ENCODE measurements at places on chromosomes 2 and 18.

DNA sequence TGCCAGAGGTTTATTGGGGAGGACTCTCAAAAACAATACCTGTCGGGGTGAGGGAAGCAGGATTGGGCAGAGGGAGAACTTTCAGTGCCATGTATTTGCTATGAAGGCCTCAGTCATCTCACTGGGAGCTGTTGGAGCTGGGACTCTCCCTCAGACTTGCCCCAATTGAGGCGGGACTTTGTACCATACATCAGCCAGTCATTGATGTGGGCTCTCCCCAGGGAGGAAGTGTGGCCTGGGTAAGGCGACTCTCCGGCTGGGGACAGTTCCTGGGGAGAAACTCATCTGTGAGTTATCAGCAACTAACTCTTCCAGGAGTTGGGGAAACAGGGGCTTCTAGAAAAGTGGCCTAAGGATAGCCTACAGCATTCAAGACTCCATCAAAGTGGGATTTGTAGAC lies 66.5 kb downstream of the FTCDNL1 start:
- DNase-seq = no peak

GRCh38 chr2:139631966-139632365 lies 851.8 kb upstream of the NXPH2 start:
- no peak for DNase-seq

GRCh38 chr2:85032621-85033020 lies 61.7 kb downstream of the KCMF1 start:
- DNase-seq = no peak

DNA sequence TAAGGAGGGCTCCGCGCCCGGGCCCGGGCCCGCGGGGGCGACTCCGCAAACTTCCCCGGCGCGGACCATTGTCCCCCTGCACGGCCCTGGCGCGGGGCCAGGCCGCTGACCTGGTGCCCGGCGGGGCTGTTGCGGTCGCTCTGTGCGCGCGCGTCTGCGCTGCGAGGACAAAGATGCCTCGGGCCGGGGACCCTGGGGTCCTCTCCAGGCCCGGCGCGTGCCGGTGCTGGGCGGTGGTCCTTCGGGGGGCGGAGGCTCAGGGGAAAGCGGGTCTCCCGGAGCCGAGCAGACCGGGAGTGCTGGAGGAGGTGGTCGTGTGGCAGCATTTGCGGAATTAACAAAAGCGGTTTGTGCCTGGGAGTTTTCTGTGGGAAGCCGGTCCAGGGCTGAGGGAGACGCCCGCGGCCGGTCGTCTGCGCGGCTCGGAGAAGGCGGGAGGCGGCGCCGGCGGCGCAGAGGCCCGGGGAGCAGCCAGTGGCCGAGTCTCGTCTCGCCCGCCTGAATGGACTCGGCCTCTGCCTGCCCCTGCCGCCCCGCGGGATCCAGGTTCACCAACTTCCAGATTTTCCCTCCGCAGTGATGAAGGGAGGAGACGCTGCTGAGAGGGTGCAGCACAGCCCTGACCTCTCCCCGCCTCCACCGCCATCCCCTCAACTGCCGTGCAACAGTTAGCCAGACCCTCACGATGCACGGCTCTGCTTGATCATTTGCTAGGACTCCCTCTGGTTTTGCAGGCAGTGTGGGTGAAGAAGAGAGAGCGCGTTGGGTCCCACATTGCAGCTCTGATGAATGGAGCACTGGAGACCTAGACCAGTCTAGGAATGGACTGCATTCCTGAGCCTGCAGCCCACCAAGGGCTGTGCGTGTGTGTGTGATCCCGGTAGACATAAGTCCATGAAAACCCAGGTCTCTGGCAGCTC lies 705 bp downstream of the EFR3B start:
- no peak for DNase-seq

DNA sequence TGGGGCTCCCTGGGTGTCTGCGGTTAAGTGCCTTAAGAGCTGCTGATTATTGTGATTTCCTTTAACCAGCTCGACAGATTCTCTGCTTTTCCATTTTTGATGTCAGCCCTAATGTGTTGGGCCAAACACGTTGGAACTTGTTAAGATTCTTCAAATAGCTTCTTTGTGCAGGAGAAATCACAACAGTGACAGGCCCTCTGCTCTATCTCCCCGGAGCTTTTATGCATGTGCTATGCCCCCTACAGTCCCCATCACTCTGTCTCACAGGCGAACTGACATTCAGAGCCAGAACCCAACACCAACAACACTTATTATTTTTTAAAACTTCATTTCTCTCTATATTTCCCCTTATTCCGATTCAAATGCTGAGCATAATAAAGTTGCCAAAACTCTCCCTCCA lies 371.7 kb upstream of the CELF4 start:
- no peak for DNase-seq

DNA sequence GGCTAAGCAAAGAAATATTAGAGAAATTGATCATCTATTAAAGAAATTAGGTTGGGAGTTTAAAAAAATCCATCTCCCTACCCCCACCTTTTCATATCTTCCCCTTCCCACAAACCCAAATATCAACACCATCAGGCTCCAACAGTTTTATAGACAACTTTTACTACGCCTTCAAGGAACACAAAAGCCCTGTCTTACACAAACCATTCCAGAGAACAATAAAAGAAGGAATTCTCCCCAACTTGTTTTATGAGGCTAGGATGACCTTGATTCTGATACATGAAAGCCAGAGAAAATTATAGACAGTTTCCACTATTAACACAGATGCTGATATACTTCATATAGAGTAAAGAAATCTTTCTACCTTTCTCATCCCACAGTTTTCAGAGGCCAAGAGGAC lies 211.6 kb downstream of the OSR1 start:
- no peak for DNase-seq

Measured in activated naive CD4-positive, alpha-beta T cell (primary cell).